AG09319 (cell line): ENCODE measurements at places on chromosomes 12 and 14.
A peak's percentile ranks its signal among the peaks of the same experiment; 100 is the strongest.

- DNase-seq: no peak
Measured at GRCh38 chr14:90519262-90519920, 122.6 kb downstream of the CALM1 start.

DNA sequence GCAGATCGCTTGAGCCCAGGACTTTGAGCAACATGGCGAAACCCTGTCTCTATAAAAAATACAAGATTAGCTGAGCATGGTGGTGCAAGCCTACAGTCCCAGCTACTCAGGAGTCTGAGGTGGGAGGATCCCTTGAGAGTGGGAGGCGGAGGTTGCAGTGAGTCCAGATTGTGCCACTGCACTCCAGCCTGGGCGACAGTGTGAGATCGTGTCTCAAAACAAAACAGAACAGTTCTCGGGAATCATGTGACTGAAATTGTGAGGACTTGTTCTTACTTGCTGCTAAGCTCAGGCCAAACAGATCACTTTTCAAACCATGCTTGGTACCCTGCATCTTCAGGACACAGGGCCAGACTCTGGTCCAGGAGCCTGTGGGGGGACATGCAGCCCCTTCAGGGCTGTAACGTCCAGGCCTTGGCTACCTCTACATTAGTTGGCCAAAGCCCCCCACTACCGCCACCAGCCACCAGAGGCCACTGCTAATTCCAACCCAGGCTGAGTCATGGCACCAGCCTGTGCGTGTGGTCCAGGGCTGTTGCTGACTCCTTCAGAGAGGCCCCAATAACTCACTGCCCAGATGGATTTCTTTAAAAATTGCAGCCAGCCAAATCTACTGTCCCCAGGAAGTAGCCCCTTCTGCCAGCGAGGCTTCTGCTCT lies 33.4 kb upstream of the SYNDIG1L start:
- DNase-seq: peak; percentile 11

- DNase-seq: peak; percentile 16
Measured at GRCh38 chr14:44846232-44846824, 115.4 kb downstream of the KLHL28 start.

- no peak for DNase-seq
Measured at GRCh38 chr12:6074979-6075585, 49.4 kb downstream of the VWF start.

GRCh38 chr12:2234091-2234490 lies 181.3 kb downstream of the CACNA1C start:
- no peak for DNase-seq

GRCh38 chr14:72892879-72893635 lies 844 bp downstream of the DPF3 start:
- no peak for DNase-seq

GRCh38 chr12:15562263-15562662 lies 226.9 kb downstream of the EPS8 start:
- DNase-seq: no peak

DNA sequence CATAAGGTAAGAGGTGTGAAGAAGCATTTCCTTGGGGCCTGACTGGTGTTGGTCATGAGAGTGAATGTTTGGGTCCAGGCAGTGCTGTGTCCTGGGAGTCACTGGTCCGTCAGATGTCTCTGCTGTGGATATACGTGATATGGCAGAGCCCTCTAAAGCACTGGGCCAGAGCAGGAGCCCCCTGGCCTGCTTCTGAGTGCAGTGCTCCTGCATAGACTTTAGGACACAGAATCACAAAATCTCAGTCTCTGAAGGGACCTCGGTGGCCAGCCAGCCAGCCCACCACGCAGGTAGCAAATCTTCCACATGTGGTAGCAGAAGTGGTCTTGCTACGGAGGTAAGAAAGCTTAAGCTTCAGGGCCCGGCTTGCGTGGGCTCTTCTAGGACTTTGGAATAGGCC lies 18.5 kb upstream of the AQP2 start:
- no peak for DNase-seq

GRCh38 chr12:121883315-121883660 lies 5.3 kb upstream of the PSMD9 start:
- no peak for DNase-seq

GRCh38 chr14:49921401-49921800 lies 28.5 kb downstream of the ARF6 start:
- no peak for DNase-seq
